ENCODE measurements at places on chromosomes 13 and 19. TPM values are rescaled to one million over a fixed set of nuclear protein-coding genes. Genes with fewer than 3 reads are reported as not detected.

LRRC25 gene
- polyA plus RNA-seq, result 1.3 TPM

CLDN10 gene
- polyA plus RNA-seq, result 13.3 TPM

- no peak for DNase-seq
Measured at GRCh38 chr13:109655611-109656010, 130.8 kb downstream of the IRS2 start.

GRCh38 chr19:9751446-9751845, 17.1 kb downstream of the ZNF846 start:
- no peak for DNase-seq

GRCh38 chr13:110491869-110492678, 69.4 kb downstream of the RAB20 start:
- DNase-seq, result no peak

- no peak for DNase-seq
Measured at GRCh38 chr19:21023901-21024300, 3.4 kb downstream of the ZNF430 start.

- no peak for DNase-seq
Measured at GRCh38 chr19:1026783-1027649, 608 bp downstream of the CNN2 start.

DNA sequence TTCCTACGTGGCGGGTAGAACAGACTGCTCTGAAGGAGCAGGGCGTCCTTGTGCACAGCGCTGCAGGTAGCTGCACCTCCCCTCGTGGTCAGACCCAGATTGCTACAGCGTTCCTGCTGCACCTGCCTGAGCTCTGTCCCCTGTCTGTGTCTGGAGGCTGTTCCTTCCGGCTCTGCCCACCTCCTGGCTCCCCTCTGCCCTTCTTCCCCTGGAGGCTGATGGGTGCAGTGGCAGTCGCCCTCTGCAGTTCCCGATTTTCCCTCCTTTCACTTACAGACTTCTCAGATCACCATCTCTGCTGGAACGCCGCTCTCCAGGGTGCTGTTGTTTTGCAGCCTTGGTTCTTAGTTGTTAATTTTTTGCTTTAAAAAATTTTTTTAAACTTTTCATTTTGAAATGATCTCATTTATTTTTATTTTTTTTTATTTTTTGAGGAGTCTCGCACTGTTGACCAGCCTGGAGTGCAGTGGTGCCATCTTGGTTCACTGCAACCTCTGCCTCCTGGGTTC, 53.6 kb downstream of the SMARCA4 start:
- DNase-seq, result no peak

- no peak for DNase-seq
Measured at GRCh38 chr13:112346173-112346898, 29.8 kb upstream of the SPACA7 start.

DNA sequence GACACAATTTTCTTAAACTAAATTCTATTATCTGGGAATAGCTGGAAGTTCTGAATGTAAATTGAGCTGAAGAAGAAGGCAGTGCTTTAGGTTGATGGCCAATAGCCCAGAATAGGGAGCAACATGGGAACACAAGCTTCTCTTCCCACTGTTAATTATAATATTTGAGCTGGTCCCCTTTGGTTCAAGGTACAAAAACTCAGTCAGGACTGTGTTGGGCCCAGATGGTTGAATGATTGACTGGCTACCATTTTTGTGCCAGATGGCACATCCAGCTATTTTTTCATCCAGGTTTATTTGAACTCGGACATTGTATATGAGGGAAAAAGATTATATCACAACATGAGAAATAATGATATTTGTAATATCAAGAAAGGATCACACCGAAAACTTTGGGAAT, 458.9 kb downstream of the SLITRK1 start:
- no peak for DNase-seq

ISYNA1 gene
- 127 TPM for polyA plus RNA-seq

GRCh38 chr13:34246511-34246910, 428.6 kb downstream of the RFC3 start:
- DNase-seq, result no peak

CCDC194 gene
- not detected for polyA plus RNA-seq

FFAR2 gene
- 0.29 TPM for polyA plus RNA-seq

GRCh38 chr19:48907671-48908070, 7.6 kb downstream of the NUCB1 start:
- DNase-seq, result no peak

- peak; percentile 72 for DNase-seq
Measured at GRCh38 chr19:15253061-15253460, 20.8 kb upstream of the EPHX3 start.

CGB2 gene
- polyA plus RNA-seq, result not detected

All from spinal cord (tissue), 10 donors.